Activated CD4-positive, alpha-beta T cell treated with anti-CD3 and anti-CD28 coated beads, Interleukin-2, amount 50 U/mL, for 1 hour (primary cell): ENCODE measurements at places on chromosomes 2 and 18.

DNA sequence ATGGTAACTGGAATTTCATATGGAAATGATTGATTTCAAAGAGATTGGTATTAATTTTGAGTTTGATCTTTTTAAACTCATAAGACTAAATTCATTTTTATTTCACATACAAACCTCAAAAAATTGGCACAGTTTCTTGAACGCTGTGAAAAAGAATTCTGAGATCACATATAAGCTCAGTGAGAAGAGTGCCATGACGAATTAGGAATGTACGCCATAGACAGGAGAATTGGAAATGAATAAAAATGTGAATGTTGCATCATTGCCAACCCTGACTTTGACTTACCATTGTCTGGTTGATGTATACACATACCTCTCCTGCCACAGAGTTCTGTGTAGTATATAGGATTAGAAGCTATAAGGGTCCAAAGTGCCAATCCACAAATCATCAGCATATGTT is 290.4 kb upstream of the ZC3H15 start:
- DNase-seq = no peak

- DNase-seq = no peak
Observed at GRCh38 chr2:138201286-138201685, 237.0 kb downstream of the HNMT start.

DNA sequence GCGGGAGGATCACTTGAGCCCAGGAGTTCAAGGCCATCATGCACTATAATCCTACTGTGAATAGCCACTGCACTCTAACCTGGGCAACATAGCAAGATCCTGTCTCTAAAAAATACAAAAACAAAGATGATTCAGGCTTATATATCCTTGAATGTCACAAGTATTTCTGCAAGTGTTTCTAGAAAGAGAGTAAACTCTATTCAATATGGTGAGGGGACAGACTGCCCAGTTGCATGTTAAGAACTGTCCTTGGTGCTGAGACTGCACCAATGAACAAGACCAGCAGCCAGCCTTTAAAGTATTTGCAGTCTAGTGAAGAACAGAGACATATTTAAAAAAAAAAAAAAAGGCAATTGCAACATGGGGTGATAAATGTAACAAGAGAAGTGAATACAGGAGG is 16.4 kb downstream of the MAP3K19 start:
- no peak for DNase-seq

DNA sequence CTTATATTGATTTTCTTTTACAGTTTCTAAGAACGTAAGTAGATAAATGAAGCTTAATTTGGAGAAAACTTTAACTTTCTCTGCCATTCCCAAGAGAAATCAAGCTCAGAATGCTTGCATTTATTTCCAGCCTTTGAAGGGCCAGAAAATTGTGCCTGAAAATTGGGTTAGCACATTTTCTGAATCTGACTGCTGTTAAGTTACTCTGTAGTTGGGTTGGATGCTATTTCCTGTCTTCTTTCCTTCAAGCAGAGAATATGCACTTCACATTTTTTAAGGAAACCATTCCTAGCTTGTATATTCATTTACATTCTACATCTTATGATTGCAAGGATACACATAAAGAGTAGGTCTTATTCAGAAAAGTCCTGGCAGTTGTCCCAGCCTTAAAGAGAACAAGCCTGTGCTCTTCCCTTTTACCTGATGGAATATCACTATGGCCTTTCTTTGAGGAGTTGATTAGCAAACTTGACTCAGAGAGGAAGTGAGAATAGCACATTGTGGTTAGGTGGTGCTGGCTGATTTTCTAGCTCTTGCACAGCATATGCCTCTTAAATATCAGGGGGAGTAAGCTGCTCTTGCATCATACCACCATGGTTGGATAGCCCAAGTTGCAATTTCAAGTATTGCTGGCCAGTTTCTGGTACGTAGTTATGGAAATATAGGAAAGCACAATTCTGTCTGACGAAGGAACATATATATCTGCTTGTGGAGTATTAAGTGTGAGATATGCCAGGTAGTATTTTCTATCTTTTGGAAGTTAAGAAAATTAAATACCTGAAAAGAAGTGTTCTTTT is 133.7 kb downstream of the COMMD1 start:
- DNase-seq = no peak

DNA sequence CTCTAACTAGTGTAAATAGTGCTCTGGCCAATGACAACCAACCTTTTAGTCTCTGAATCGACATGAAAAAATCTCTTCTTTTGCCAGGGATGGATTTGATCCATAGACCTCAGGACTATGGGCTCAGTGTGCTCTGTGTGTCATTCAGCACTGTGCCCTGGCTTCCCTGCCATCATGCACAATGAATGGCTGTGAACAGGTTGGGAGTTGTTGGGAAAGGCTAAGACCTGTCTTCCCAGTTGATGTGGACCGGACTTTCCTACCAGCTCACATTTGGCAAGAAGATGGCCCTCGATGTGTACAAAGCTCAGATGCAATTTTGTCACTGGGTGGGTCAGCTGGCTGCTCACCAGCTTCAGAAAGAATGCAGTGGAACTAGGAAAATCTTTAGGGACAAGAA is 26.0 kb upstream of the ARHGAP25 start:
- DNase-seq = no peak
